ENCODE measurements at places on chromosomes 3 and 15.

DNA sequence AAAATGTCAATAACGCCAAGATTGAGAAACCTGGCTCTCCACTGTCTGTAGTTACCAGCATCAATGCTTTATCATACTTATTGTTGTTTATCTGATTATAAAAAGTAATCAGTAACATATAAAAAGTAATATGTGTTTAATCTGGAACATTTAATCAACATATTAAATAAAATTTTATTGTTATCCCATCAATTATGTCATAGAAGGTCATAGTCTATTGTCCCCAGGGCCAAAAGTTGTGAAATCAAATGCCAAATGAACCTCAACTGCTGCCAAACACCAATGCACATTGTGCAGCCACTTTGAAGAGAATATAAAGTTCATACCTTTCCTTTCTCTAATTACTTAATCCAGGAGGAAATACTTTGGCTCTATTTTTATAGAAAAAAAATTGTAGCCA lies 106.6 kb downstream of the EOMES start:
- no peak for DNase-seq

DNA sequence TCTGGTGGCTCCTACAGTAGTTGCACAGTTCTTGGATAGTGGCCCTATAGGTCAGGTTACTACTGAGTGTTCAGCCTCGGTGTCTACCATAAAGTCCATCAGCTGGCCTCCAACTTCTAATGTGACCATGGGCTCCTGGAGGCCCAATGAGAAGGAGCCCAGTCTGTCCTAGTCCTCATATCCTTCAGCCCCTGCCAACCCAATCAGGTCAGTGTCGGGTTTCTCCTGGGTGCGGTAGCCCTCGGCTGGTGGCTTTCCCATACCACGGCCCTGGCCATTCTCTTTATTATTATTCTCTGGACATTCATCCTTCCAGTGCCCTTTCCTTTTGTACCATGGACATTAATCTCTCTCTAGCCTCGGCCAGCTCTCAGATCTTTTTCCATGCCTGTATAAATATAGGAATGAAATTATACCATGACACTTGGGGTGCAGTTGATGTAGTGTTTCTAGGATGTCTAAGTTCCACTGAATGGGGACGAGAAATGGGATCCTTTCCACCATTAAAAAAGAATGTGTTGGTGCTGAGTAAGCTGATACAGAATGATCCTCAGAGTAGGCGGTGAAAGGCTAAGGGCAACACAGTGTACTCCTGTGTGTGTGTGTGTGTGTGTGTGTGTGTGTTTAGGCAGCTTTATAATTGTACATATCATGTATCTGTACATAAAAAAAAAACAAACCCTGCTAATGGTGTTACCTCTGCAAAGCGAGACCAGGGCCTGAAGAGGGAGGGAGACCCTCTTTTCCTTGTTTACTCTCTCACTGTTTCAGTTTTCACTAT lies 19.3 kb upstream of the NOX5 start:
- DNase-seq, result no peak

- no peak for DNase-seq
Observed at GRCh38 chr3:141250828-141251227, 19.2 kb downstream of the PXYLP1 start.

GRCh38 chr15:50425219-50425618 lies 1.0 kb downstream of the USP8 start:
- no peak for DNase-seq

- DNase-seq, result no peak
Observed at GRCh38 chr15:90234096-90234988, at the start of gene GDPGP1. TSS of gene GDPGP1 (plus strand) at chr15:90234209. CDS start at chr15:90240909, 6,700 bp downstream.

GRCh38 chr3:193947596-193947995 lies 188.4 kb upstream of the HES1 start:
- DNase-seq, result no peak

GRCh38 chr15:89578146-89578545 lies 2.9 kb downstream of the TICRR start:
- DNase-seq, result no peak

- DNase-seq, result no peak
Observed at GRCh38 chr3:123373474-123373987, 75.4 kb downstream of the ADCY5 start.

GRCh38 chr15:40289140-40289775 lies 6.4 kb upstream of the ANKRD63 start:
- DNase-seq, result no peak

- DNase-seq, result no peak
Observed at GRCh38 chr3:132925256-132925930, 112.8 kb upstream of the TMEM108 start.

DNA sequence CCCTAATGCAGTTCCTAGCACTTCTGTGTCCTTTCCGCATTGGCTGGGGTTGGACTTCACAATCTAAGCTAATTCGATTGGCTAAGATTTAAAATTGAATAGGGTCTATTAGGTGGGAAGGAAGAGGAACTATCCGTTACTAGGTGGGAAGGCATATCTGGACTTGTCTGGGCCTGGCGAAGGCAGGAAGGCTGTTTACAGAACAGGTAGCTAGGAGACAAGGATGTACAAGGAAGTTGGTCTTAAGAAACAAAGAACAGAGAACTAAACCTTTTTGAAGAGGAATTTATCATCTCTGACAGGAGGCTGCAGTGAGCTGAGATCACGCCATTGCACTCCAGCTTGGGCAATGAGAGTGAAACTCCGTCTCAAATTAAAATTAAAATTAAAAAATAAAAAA lies 17.3 kb upstream of the ATG7 start:
- DNase-seq, result no peak

- no peak for DNase-seq
Observed at GRCh38 chr3:69020424-69020823, 6.9 kb upstream of the EOGT start.

- DNase-seq, result no peak
Observed at GRCh38 chr3:81302045-81302444, 459.4 kb downstream of the GBE1 start.

DNA sequence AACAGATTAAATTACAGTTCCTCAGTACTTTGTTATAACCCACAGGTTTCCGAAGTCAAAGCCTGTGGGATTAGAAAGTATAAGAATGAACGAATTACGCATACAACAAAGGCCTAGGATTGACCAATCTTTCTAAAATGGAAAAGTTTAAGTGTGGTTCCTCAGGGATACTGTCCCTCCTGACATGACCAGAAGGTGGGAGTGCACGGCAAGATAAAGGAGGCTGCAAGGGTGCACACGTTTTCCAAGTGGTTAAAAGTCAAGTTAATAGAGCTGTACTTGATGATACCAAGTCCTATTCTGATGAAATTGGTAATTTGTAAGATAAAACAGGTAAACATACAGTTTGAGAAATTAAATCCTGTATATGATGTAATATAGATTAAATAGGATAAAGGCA lies 96.2 kb downstream of the ALDH1A2 start:
- no peak for DNase-seq
